ENCODE measurements at places on chromosomes 1 and 21. TPM values are rescaled to one million over a fixed set of nuclear protein-coding genes. Genes with fewer than 3 reads are reported as not detected.
A peak's percentile ranks its signal among the peaks of the same experiment; 100 is the strongest.

DNA sequence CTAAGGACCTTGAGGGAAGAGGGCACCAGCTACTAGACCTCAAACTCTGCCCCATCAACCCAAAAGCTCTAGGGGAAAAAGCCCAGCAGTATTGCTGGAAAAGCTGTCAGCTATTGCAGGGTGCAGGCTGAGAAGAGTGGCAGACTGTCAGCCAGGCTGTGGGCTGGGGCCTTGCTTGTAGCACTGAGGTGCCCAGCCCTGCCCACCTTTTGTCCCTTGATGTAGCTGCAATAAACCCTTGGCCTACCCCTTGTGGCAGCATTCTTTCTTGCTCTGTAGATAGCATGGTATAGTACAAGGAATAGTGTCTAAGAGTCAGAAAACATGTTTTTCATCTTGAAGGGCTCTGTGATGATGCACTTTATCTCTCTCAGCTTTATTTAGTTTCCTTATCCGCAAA is 39.4 kb downstream of the CDC14A start:
- DNase-seq, result no peak

The HUNK gene
- total RNA-seq, result 2.8 TPM

The XCL2 gene
- total RNA-seq, result not detected

GRCh38 chr1:12387641-12388040 is 157.8 kb downstream of the VPS13D start:
- no peak for DNase-seq

The PER3 gene
- 3.8 TPM for total RNA-seq

The WNT4 gene
- total RNA-seq, result 0.58 TPM

- no peak for DNase-seq
Measured at GRCh38 chr1:111251570-111251969, 24.1 kb downstream of the CHI3L2 start.

GRCh38 chr1:227726924-227727599 is 8.0 kb downstream of the JMJD4 start:
- DNase-seq, result no peak

- no peak for DNase-seq
Measured at GRCh38 chr1:219299420-219299819, 125.7 kb downstream of the LYPLAL1 start.

The MATN1 gene
- total RNA-seq, result not detected

The HFM1 gene
- total RNA-seq, result 0.79 TPM

DNA sequence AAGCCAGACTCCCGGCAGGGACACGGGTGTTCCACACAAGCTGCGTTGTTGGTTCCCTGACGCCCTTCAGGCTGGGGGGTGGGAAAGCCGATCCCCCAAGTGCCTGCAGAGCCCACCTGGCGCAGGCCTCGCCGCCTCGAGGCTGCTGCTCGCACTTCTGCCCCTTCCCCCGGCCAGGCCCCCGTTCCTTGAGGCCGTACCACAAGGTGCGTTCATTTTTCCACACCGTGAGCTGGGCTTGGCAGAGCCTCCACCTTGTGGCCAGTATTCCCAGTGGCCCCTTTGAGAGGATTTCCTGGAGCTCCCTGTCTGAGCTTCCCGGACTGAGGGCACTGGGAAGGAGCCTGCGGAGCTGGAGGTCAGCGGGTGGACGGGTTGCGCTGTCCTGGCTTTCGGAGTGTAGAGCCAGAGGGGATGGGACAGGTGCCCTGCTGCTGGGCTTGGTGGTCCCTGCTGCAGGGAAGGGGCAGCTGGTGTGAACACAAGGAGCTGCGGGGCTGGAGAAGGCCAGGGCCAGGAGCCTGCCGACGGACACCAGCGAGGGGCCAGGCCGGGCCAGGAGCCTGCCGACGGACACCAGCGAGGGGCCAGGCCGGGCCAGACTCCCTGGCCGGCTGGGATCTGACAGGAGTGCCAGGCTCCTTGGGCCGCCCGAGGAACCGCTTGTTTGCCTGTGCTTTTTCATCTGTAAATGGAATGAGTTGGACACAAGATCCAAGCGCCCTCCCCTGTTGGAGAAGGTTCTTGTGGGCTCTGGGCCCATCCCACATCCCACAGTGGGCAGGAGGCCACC is 18.4 kb downstream of the PDXK start:
- DNase-seq, result no peak

The CCDC185 gene
- not detected for total RNA-seq

GRCh38 chr1:96361961-96362360 is 359.6 kb upstream of the PTBP2 start:
- DNase-seq, result no peak

GRCh38 chr1:173280899-173281660 is 73.9 kb upstream of the TNFSF4 start:
- no peak for DNase-seq

The LGALS8 gene
- total RNA-seq, result 62.0 TPM

- no peak for DNase-seq
Measured at GRCh38 chr21:29675451-29675850, 264.3 kb downstream of the GRIK1 start.

The ANKRD34A gene
- total RNA-seq, result not detected

DNA sequence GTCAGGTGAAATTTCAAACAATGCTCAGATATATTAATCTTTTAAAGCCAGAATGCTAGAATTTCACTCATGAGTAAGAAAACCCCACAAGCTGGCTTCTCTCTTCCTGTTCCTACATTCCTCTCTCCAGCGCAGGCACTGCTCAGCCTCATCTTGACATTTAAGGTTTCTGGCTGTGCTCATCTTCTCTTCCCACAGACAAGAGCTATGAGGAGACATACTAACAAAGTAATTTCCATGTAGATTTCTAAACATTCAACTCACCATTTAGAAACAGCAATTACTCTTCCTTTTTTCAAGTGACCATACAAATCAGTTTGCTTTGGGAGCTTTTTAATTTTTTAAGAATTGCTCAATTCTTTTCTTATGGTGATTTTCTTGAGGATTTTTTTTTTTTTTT is 7.8 kb upstream of the LRRC8D start:
- DNase-seq, result no peak

DNA sequence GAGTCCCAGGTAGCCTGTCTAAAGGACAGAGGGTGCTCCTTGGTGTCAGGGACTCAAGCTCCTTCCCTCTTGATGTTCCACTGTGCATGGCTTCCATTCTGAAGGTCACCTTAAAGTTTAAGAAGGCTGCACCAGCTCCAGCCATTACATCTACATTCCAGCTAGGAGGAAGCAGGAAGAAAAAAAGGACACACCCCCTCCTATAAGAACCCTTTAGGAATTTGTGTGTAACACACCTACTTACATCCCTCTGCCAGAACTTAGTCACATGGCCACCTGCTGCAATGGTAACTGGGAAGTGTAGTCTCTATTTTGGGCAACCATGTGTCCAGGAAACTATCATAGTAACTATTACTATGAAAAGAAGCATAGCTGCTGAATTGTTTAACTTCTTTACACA is 161.6 kb upstream of the KLHDC7A start:
- DNase-seq, result no peak

DNA sequence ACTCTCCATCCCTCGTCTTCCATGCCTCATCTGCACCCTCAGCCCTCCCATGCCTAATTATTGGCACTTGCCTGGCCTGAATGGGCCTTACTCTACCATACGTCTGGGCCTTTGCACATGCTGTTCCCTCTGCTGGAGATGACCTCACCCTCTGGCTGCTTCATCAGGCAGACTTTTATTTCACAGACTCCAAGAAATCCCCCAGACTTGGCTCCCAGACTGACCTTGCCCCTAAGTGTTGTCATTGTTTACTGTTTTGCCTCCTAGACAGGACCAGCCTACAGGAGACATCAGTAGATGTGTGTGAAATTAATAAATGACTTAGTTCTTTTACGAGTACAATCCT is 5.2 kb upstream of the AHDC1 start:
- DNase-seq, result no peak

DNA sequence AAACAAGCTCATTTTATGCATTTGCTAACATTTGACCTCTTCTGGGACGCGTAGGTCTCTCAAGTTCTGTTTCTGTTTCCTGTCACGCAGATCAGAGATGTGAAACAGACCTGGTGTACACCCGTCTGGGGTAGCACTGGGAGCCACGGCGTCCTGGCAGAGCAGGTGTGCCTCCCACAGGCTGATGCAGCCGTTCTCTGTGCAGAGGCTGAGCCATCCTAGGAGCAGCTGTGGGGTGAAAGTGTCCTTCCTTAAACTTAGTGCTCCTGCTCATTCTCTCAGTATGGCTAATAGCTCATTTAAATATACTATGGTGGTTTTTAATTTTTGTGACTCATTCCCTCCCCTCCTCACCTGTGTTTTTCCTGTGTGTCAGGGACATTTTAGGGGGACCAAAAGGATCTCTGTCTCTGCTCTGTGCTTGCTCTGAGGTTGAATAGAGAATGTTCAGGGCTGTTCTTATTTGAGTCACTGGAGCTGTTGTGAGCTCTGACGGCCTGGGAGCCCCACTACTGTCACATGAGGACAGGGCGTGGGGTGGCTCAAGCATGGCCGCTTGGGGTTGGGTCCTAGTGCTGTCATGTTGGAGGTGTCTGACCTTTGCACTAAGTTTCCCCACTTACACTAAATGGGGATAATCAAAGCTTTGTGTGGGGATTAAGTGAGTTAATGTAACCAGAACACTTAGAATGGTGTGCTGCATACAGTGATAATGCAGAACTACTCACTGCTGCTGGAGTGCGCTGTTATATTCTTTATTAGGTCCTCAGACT is 43.0 kb downstream of the GALNT2 start:
- DNase-seq, result no peak

DNA sequence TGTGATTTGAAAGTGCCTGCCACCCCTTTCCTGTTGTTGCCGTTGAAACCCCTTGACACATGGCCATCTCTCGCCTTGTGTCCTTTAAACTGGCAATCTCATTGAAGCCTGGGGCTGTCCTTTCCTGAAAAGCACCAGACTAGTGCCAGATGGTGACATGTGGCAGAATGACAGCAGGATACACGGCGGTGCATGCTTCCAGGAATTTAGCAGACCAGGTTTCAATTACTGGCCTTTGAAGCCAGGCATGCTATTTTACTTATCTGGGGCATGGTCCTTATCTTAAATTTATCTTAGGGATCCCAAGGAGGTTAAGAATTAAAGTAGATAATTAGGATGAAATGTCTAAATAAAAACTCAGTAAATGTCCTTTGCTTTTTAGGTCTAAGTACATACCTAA is 15.2 kb downstream of the PLPPR4 start:
- DNase-seq, result no peak

- no peak for DNase-seq
Measured at GRCh38 chr1:13523780-13524477, 10.1 kb upstream of the LRRC38 start.

DNA sequence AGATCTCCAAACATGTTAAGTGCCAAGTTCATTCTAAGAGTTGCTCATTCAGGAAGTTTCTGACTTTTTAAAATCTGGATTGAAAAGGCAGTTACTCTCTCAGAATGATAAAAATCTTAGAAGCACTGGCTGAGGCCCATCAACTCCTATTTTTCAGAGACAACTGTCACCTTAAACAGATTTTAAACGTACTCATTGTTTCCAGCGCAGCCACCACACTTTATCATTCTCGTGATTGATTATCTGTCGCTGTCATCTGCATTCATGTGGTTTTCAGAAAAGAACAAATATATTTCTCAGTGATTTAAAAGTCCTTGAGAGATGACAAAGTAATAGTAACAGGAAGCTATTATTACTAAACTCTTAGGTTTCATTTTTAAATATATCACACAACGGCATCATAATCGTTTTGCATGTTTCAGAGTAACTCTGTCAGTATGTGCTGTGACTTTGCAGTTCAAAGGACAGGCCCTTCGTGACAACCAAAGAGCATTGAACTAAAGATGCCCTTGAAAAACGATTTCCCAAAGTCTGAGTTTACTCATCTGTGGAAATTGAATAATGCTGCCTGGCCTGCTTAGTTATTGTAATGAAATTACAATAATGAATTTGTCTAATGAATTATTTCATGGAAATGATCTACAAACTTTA is 14.9 kb upstream of the KCNK1 start:
- DNase-seq, result no peak

- DNase-seq, result no peak
Measured at GRCh38 chr1:38370716-38371504, 324.3 kb upstream of the POU3F1 start.

The FLVCR1 gene
- total RNA-seq, result 4.0 TPM

DNA sequence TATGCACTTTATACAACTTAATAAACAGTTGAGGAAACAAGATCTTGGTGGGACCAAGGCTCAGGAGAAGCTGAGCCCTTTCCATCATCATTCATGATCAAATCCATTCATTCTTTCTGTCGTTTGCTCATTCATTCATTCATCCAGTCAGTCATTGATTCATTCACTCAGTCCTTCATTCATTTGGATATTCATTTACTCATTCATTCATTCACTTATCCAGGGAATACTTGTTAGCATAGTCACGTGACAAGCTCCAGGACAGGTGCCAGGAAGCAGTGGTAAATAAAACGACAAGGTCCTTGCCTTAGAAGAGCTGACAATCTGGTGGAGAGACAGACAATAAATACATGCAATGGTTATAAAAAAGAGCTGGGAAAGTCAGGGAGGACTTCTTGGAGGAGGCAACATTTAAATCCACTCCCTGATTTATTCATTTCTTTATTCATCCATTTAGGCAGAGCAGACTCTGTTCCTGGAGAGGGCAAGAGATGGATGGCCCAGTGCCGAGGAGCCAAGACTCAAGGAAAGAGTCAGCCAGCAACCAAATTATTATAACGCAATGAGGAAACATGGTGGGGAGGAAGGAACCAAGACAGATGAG is 74.1 kb upstream of the CASZ1 start:
- DNase-seq, result no peak

- DNase-seq, result no peak
Measured at GRCh38 chr1:160711602-160712311, at the start of gene CD48. CD48 (minus strand) TSS chr1:160711822; CDS start chr1:160711763, 59 bp downstream.

GRCh38 chr1:54114001-54114400 is 38.8 kb downstream of the CDCP2 start:
- DNase-seq, result no peak

The CD101 gene
- total RNA-seq, result 0.08 TPM

The CCDC30 gene
- total RNA-seq, result 1.8 TPM

GRCh38 chr1:221824025-221824424 is 82.1 kb upstream of the DUSP10 start:
- peak; percentile 54 for DNase-seq

The FAM151A gene
- total RNA-seq, result not detected

The CRYAA gene
- not detected for total RNA-seq

The FAM72B gene
- total RNA-seq, result 0.82 TPM

DNA sequence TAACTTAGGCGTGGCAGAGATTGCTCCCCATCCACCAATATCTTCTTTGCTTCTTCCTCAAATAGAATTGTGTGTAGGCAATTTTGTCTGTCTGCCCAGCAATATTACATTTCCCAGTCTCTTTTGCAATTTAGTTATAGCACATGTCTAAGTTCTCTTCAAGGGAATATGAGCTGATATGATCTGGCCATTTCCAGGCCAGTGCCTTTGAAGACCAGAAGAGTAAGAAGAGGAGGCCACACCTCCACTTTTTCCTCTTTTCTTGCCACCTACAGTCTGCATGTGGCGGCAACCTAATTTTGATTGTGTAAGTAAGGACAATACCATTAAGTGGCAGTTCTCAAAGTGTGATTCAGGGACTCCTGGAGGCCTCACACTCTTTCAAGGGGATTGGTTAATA is 6.3 kb upstream of the RSBN1 start:
- DNase-seq, result no peak

GRCh38 chr1:96978901-96979300 is 257.3 kb downstream of the PTBP2 start:
- no peak for DNase-seq

The SLC25A34 gene
- 0.34 TPM for total RNA-seq

- DNase-seq, result peak; percentile 49
Measured at GRCh38 chr1:172745014-172745413, 86.1 kb downstream of the FASLG start.
